ENCODE measurements at places on chromosomes 13 and 19.

DNA sequence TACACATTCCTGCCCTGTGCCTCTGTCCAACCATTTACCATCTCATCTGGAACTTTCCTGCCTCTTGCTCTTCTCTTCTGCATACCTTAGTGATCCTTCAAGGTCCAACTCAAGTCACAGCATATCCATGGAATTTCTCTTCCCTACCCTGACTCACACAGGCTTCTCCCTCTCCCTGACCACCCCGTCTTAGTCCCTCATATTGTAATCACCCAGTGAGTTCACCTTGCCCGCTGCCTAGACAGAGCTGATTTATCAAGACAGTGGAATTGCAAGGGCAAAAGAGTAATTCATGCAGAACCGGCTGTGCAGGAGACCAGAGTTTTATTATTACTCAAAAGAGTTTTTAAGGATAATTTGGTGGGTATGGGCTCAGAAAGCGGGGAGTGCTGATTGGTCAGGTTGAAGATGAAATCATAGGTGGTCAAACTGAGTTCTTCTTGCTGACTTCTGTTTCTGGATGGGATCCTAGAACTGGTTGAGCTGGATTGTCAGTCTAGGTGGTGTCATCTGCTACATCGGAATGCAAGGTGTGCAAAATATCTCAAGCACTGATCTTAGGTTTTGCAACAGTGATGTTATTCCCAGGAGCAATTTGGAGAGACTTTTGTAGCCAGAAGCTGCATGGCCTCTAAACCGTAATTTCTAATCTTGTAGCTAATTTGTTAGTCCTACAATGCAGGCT is 67.2 kb downstream of the HSPH1 start:
- no peak overlapping the region for H3K4me3 ChIP-seq
- peaks cover 5% of the 10 kb centered on the region for H3K27me3 ChIP-seq
- no peak overlapping the region for H3K27ac ChIP-seq
- no peak for DNase-seq

GRCh38 chr13:21894091-21894490 is 223.2 kb downstream of the FGF9 start:
- H3K27ac ChIP-seq: no peak overlapping the region
- no peak for DNase-seq
- H3K4me3 ChIP-seq: no peak overlapping the region
- no peaks in the 10 kb centered on the region for H3K36me3 ChIP-seq
- no peaks in the 10 kb centered on the region for H3K4me1 ChIP-seq

GRCh38 chr19:35408284-35409171 is 37.7 kb downstream of the GPR42 start:
- H3K4me1 ChIP-seq: no peaks in the 10 kb centered on the region
- H3K27me3 ChIP-seq: no peaks in the 10 kb centered on the region
- no peak overlapping the region for H3K27ac ChIP-seq

DNA sequence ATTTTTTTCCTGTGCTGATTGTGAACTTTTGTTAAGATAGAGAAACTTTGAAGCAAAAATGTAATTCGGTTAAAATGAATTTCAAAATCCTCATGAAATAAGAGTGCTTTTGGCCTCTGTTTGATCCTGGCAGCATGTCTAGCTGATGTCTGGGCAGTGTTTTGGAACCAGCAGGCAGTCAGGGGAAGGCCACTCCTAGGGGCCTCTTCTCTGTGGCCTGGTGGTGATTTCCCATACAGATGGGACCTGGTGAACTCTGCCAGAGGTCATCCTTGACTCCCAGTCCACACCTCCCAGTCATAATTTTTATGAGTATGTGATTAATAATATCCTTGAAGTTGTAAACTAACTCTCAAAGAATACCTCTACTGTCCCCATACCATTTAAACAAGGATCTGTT is 226.6 kb downstream of the PCCA start:
- no peaks in the 10 kb centered on the region for H3K4me1 ChIP-seq
- H3K36me3 ChIP-seq: no peaks in the 10 kb centered on the region
- no peak overlapping the region for H3K27ac ChIP-seq
- no peak overlapping the region for H3K4me3 ChIP-seq
- DNase-seq: no peak
